ENCODE measurements at places on chromosomes 5 and 9. TPM values are rescaled to one million over a fixed set of nuclear protein-coding genes. Genes with fewer than 3 reads are reported as not detected.

AIF1L gene
- total RNA-seq = 97.2 TPM

PHYHD1 gene
- total RNA-seq = 24.3 TPM

WNK2 gene
- total RNA-seq = 13.3 TPM

LCN1 gene
- total RNA-seq = not detected

SHOC1 gene
- total RNA-seq = not detected

PCDHB13 gene
- total RNA-seq = not detected

DAB2IP gene
- 24.1 TPM for total RNA-seq

CNTLN gene
- 9.0 TPM for total RNA-seq

TAF11L10 gene
- not detected for total RNA-seq

PCDHB9 gene
- not detected for total RNA-seq

IL33 gene
- 0.33 TPM for total RNA-seq

CTNND2 gene
- total RNA-seq = 2.9 TPM

NRG2 gene
- total RNA-seq = 0.24 TPM

PCDHB16 gene
- total RNA-seq = 0.07 TPM

EQTN gene
- 2.1 TPM for total RNA-seq

PCDHGA1 gene
- total RNA-seq = not detected

KCNN2 gene
- total RNA-seq = 8.2 TPM

SLC23A1 gene
- not detected for total RNA-seq

OLFML2A gene
- 7.4 TPM for total RNA-seq

TLX3 gene
- total RNA-seq = not detected
